Activated CD8-positive, alpha-beta memory T cell treated with anti-CD3 and anti-CD28 coated beads for 1 hour (primary cell): ENCODE measurements at places on chromosomes 4 and X.

DNA sequence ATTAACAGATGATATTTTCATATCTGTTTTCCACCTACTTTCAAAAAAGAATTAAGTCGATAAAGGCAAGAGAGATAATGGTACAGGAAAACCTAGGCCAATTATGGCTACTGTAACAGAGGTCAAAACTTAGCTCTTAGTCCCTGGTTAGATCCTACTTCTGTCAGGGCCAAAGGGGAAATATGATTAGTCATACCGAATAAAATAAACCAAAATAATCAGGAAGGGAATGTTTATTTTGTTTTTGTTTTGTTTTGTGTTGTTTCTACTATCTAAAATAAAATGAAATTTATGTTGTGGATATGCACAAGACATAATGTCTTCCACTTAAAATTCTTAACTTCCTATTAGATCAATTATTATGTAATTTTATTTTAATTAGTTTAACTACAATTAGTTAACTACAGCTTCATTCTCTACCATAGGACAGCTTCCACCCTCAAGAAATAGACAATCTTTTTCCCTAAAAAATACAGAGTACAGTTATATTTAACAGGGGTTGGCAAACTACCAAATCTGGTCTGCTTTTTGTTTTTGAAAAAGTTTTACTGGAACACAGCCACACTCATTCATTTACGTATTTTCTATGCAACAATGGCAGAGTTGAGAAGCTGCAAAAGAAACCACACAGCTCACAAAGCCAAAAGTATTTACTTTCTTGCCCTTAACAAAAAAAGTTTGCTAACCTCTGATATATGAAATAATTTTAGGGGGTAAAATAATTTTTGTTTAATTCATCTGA is 25.4 kb downstream of the TMEM47 start:
- no peak for DNase-seq

DNA sequence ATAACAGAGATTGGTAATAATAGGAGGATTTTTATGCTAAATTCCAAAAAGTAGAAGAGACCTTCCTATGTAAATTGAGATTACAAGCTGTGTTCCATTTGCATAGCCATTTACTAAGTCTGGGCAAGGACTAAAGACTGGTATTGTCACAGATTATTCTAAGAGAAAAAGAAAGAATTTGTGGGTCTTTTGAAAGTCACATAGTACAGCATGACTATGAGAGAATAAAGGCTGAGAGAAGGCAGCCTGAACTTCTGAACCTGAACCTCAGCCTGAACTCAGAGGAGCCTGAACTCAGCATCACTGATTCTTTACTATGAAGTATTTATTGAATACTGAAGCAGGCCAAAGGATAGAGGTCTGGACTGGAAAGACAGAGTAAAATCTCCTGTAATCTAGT is 297.5 kb downstream of the STPG2 start:
- DNase-seq: no peak

DNA sequence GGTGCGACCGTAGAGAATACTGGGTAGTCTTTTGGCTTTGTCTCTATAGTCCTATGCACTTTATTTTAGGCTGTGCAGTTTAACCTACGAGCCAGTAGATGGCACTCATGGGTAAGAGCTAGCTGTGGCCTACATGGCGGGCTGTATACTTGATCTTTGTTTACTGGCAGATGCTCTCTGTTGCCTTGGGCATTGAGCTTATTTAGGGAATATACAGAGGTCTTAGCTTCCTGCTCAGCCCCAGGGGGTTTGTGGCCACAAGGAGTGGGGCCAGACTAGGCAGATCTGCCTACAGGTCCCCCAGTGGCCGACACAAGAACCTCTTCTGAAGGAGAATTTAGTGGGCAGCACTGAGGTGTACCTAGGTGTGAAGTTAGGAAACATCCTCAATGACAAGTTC is 227.6 kb upstream of the HDX start:
- DNase-seq: no peak

DNA sequence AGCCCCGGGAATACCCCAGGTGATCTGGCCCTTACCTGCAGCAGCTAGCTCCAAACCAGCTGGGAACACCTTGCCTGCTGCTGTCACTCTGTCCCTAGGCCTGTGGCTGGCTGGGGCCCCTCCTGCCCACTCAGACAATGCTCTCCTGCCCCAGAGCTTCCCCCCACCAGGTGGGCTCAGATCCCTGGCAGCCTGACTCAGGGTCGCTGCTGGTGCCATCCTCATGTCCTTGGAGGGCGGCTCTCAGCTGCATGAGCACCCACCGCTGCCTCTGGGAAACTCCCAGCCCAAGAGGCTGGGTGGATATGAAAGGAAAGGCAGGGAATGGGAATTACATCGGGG is 15.8 kb downstream of the C4orf50 start:
- DNase-seq: no peak

GRCh38 chr4:48337731-48338130 is 3.6 kb upstream of the SLAIN2 start:
- DNase-seq: no peak

GRCh38 chr4:153909672-153910071 is 120.8 kb upstream of the SFRP2 start:
- no peak for DNase-seq
